Stimulated activated CD4-positive, alpha-beta T cell treated with anti-CD3 and anti-CD28 coated beads, TNF-alpha, amount 100 ng/mL, for 4 hours (primary cell): ENCODE measurements at places on chromosomes 11 and 22.
A peak's percentile ranks its signal among the peaks of the same experiment; 100 is the strongest.

GRCh38 chr11:102256251-102256650, 61.0 kb upstream of the BIRC3 start:
- no peak for DNase-seq

DNA sequence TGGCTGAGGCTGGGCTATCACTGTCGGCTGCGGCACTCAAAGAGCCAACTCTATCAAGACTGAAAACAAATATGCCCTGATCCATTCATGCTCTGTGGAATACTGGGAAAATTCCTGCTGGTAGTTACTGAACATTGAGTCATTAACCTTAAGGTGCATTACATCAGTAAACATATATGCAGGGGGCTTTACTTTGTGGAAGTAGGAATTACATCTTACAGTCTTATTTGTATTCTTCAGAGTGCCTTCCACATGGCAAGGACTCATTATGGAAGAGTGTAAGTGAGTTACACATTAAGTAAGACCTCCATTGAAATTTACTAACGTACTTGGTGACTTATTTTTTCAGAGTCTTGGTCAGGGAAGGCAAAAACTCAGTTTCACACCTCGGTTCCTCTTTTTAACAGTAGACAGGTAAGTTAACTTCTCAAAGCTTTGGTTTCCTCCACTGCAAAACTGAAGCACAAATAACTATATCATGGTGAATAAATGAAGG, 4.5 kb downstream of the OR5B21 start:
- no peak for DNase-seq

GRCh38 chr11:122207921-122208764, 92.1 kb upstream of the BLID start:
- no peak for DNase-seq

DNA sequence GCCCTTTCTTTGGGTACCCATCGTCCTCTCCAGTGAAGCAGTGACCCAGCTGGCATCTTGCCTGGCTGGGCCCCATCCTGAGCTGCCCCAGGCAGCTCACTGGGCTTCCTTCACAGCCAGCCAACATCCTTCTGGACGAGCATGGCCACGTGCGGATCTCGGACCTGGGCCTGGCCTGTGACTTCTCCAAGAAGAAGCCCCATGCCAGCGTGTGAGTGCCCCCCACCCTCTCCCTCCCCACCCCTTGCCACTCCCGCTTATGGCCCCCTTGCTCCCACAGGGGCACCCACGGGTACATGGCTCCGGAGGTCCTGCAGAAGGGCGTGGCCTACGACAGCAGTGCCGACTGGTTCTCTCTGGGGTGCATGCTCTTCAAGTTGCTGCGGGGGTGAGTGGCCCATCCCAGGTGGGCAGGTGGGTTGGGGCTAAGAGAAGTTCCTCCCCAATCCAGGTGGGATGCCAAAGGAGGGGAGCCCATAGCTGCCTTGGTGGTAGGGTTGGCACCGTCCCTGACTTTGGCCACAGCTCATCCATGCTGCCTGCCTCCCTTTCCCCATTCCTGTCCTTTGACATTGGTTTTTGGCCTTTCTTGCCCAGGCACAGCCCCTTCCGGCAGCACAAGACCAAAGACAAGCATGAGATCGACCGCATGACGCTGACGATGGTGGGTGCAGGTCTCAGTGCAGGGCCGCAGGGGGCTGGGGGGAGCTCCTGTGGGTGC, 6.8 kb upstream of the ANKRD13D start:
- DNase-seq: no peak

GRCh38 chr11:110797453-110797852, 85.2 kb upstream of the ARHGAP20 start:
- DNase-seq: no peak

DNA sequence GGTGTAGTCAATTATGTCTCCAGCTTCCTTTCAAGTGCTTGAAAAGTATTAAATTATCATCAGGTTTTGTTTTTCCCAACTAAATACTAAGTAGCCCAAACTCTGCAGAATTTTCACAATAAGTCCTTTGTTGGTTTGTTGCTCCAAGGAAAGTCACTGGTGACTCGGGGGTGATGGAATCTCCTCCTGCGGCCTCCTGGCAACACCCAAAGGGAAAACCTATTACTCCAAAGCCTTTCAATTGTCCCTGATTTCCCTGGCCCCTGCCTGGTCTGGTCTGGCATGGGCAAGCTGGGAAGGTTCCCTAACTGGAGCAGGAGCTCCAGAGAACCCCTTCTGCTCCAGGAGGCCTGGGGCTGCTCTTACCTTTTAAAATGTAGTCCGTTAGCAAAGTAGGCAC, 47.9 kb downstream of the FEZ1 start:
- no peak for DNase-seq

DNA sequence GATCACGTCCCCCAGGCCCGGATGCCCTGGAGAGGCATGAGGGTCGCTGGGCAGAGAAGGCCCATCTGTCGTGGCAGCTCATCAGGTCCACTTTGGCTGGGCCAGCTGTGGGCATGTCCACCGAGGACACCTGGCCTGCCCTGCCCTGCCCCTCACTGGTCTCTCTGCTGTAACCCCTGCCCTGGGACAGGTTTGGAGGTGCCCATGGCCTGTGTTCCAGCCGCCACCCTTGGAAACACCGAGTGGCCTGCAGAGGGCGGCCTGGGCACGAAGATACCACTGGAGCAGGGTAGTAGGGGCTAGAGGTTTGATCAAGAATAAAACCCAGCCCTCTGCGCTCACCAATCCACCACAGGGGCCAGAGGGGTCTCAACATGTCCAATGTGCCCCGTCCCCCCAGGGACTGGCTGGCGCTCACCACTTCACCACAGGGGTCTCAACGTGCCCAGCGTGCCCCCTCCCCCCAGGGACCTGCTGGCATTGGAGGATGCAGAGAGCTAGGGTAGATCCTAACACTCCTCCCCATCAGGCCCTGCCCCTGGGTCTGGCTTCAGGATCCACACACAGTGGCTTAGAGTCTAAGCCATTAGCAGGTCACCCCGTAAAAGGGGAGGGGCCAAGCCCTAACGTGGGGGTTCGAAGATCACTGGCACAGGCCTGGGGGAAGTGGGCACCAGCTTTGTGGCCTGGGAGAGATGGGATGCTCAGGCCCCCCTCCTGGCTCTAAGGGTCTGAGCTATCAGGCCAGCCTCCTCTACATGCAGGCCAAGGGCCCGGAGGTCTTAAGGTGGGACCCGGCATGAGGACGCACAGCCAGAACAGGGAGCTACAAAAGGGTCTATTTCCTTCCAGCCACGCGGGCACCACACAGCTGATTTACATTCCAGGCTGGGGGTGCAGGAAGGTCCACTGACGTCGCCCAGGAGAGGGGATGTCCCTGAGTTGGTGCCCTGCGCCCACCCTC, 1.3 kb upstream of the HDAC10 start:
- peak; percentile 58 for DNase-seq

DNA sequence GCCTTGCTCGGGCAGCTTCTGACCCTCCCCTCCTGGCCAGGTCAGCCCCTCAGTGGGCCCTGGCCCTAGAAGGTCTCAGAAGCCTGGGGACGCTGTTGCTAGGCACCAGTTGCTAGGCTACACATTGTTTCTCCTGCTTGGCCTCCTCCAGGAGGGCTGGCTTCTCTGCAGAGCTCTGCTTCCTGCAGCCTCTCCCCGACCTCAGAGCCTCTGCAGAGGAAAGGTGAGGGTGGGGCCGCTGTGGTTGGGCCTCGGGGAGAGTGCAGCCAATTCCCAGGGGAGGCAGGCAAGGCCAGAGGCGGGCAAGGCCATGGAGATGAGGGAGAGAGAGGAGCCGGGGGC, 27.6 kb upstream of the LRRC10B start:
- no peak for DNase-seq
